ENCODE measurements at places on chromosomes 7 and 10.

DNA sequence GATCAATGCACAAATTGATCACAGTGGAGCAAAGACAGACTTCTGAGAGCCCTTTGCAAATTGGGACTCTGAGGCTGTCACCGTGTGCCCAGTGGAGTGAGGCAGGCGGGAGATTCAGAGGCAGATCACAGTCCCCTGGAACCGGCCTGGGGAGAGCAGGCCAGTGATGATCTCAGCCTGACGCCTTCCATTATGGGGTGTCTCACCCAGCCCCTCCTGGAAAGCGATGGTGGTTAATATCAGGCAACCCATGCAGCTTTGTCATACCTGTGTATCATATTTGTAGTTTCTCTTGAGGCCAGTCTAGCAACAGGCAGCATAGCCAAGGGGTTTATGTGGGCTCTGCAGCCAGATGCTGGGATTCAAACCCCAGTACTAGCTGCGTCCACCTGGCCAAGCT, 147.8 kb downstream of the EMX2 start:
- no peak for DNase-seq

DNA sequence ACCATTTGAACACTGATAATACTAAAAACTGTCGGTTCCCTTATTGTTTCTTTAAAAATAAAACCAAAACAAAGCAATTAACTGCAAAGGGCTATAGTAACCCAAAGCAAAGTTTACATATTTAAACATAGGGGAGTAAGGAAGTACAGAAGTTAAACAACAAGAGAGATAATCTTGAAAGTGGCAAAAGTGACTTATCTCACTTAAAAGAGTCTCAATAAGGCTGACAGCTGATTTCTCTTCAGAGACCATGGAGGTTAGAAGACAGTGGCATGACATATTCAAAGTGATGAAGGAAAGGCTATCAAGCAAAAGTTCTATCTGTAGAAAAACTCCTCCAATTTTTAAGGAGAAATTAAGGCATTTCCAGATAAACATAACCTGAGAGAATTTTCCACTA, 233.5 kb upstream of the HDAC9 start:
- DNase-seq, result no peak

DNA sequence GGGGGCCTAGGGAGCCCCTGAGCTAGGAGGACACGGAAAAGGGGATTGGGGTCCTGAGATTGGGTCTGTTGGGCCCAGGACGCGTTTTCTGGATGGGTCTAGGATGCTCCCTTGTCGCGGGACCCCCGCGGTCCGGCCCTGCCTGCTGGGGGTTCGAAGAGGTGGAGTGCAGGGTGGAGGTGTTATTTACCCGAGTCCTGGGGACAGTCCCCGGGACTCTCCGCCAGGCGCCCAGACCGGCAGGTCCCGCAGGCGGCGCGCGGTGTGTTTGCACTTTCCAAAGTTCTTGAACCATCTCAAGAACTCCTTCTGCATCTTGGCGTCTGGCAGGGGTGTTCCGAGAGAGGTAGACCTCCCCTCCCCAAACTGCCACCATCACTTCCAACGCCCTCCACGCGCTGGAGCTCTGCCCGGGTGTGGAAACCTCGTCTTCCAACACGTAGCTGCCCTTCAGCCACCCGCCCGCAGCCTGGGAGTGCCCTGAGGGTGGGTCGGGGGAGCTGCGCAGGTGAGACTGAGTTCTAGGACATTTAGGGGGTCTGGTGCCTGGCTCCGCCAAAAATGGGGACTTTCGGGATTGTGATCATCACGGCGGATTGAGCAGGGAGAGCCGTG, 569 bp downstream of the CAV1 start:
- no peak for DNase-seq

DNA sequence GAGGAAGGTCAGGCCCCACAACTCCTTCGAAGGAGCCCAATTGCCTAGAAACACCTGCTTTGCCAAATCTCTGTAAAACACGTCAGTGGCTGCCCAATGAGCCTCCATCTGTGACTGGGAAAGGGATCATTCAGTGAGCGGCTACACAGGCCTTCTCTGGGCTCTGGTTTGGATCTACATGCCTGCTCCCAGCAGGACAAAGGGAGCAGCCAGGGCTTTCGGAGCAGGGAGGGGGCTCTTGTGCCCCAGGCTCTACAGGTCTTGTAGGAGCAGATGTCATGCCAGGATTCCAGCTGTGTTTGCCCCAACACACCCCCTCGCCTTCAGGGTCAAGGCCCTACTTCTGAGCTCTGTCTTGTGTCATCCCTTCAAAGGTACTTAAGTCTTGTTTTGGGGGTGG, 73.5 kb downstream of the CLEC2L start:
- no peak for DNase-seq

DNA sequence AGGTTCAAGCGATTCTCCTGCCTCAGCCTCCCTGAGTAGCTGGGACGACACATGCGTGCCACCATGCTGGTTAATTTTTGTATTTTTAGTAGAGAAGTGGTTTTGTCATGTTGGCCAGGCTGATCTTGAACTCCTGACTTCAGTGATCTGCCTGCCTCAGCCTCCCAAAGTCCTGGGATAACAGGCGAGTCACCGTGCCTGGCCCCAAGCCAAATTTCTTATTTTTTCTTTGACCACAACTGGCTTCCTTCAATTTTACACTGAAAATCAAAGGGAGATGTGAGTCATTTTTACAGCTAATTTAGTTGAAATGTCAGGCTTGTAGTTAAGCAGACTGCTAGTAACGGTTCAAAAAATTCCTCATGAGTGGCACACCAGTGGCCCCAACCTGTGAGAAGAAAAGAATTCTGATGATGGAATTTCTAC, 7.8 kb downstream of the RNF216 start:
- no peak for DNase-seq
